Neuronal stem cell (in vitro differentiated cells): ENCODE measurements at places on chromosomes 4 and X.

DNA sequence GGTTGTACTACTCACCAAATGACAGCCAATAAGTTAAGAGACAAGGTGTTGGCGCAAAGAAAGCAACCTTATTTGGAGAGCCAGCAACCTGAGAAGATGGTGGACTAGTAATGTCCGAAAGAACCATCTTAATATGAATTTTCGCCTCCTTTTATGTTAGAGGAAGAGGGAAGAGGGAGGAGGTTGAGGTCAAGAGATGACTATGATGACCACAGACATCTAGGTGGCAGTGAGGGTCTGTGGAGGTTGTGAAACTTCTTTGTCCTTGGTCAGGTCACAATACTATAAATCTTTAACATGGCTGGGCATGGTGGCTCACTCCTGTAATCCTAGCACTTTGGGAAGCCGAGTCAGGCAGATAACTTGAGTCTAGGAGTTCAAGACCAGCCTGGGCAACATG is 15.4 kb downstream of the CDKL5 start:
- no peak for DNase-seq

DNA sequence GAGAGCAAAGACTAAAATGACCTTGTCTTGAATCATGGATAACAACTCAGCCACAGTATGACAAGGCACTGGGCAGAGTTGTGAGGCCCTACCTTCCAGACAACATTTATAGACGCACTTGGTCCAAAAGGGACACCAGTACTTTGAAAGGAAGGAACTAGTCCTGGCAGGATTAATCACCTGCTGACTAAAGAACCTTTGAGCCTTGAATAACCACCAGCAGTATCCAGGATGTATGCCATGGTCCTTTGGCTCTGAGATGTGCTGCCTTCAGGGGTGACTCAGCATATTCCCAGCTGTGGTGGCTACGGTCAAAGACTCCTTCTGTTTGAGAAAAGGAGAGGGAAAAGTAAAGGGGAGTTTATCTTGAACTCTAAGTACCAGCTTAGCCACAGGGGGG is 118.1 kb upstream of the PRR32 start:
- no peak for DNase-seq

GRCh38 chr4:106495476-106495875 is 126.9 kb upstream of the GIMD1 start:
- DNase-seq = no peak

GRCh38 chrX:56343664-56344063 is 111.5 kb downstream of the KLF8 start:
- no peak for DNase-seq

GRCh38 chr4:11505221-11505971 is 76.7 kb upstream of the HS3ST1 start:
- DNase-seq = no peak

- no peak for DNase-seq
Measured at GRCh38 chr4:30763321-30763727, 43.2 kb downstream of the PCDH7 start.

GRCh38 chr4:145071560-145071959 is 26.4 kb downstream of the ANAPC10 start:
- no peak for DNase-seq

DNA sequence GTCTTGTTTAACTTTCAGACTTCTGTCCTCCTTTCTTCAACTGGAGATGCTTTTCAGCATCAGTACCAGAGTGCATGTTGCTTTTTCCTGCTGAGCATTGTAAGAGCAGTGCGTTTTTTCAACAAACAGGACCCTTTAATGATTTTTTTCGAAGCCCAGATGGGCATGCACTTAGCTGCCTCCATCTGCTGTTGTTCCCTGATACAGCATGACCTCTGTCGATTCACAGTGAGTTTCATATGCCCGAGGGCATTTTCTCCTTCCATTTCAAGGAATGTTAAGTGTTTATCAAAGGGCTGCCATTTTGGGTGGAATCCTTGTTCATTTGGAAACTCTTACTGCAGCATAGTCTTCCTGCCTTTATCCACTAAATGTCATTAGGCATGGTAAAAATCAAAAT is 428.6 kb downstream of the DTHD1 start:
- no peak for DNase-seq

- DNase-seq = no peak
Measured at GRCh38 chrX:151476604-151477303, 79.7 kb downstream of the VMA21 start.

- no peak for DNase-seq
Measured at GRCh38 chrX:134512566-134512965, 52.6 kb downstream of the HPRT1 start.

- no peak for DNase-seq
Measured at GRCh38 chrX:120457766-120458180, 11.3 kb downstream of the LAMP2 start.

DNA sequence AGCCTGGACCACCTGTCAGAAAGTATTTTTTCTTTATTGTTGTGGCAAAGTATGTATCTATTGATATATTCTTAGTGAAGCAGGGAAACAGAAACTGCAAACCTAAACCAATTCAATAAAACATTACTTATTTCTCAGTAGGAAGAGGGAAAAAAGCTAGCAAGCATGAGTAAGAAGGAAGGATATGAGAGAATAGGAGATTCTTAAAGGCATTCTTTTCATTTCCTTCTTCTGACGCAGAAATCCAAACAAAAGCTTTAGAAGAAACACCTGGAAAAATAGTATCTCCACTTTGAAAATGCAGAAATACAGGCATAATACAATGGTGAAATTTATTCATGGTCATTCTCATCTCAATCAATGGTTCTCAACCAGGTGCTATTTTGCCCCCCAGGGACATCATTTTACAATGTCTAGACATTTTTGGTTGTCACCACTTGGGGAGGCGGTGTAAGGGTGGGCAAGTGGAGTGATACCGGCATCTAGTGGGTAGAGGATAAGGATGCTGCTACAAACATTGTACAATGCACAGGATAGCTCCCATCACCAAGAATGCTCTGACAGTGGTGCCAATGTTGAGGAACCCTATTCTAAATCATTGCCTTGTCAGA is 21.7 kb upstream of the ATXN3L start:
- DNase-seq = no peak

- DNase-seq = no peak
Measured at GRCh38 chr4:159232465-159233106, 129.7 kb downstream of the RAPGEF2 start.

DNA sequence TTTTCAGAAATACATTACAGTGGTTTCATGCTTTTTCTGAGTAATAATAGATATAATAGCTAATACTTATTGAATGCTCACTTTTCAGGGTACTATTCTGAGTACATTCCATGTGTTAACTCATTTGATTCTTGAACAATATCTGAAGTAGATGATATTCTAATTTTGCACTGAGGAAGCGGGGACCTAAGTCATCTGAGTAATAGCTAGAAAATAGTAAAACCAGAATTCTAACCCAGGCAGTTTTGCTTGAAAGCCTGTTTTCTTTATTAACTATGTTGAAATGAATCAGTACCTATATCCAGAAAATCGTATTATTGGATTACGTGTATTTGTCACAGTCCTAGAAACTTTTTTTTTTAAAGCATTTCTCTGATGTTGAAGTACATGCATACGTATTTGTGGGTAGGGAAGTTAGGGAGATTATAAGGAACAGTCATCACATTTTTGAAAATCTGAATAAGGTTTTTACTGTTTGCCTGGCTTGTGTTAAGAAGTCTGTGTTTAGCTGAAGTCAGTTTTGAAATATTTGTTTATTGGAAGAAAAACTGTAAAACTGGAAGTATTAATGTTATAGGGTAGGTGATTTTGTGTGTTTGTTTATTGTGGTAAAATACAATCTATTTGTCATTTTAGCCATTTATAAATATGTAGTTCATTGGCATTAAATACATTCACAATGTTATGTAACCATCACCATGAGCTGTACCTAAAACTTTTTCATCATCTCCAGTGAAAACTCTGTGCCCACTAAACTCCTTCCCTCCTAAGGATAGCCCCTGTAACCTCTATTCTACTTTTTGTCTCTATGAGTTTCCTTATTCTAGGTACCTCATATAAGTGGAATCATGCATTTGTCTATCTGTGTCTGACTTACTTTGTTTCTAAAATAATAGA is 55.3 kb downstream of the FIP1L1 start:
- no peak for DNase-seq

GRCh38 chr4:103156106-103156505 is 42.0 kb downstream of the CENPE start:
- DNase-seq = no peak

DNA sequence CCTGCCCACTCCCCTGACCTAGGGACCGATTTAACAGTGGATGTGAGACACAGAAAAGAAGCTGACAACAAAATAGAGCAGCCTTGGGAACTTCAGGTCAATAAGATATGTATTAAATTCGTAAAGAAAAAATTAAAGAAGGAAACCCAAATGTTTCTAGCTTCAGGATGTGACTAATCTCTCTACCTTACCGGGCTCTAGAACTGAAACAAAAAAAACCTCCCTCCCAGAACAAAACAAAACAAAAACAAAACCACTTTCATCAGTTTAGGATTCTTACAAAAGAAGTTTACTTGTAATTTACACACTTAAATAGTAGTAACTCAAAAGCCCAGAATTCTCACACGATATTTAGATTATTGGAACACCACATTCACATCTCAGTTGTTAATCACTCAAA is 185.8 kb upstream of the RPS6KA3 start:
- no peak for DNase-seq

- DNase-seq = no peak
Measured at GRCh38 chrX:151725338-151725614, 9.3 kb upstream of the CNGA2 start.

DNA sequence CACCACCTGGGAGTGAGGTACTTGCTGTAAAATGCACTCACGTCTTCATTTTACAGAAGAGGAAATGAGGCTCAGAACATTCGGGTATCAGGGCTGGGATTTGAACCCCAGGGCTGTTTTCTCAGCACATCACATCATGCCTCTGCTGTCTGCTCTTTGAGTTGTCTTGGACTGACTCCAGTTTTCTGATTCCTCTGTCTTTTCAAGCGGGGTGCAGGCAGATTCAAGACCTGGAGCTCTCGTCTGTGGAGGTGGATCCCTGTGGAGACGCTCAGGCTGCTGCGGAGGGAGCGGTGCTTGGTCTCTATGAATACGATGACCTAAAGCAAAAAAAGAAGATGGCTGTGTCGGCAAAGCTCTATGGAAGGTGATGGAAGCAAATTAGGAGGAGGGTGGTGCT is 6.3 kb downstream of the LAP3 start:
- no peak for DNase-seq

DNA sequence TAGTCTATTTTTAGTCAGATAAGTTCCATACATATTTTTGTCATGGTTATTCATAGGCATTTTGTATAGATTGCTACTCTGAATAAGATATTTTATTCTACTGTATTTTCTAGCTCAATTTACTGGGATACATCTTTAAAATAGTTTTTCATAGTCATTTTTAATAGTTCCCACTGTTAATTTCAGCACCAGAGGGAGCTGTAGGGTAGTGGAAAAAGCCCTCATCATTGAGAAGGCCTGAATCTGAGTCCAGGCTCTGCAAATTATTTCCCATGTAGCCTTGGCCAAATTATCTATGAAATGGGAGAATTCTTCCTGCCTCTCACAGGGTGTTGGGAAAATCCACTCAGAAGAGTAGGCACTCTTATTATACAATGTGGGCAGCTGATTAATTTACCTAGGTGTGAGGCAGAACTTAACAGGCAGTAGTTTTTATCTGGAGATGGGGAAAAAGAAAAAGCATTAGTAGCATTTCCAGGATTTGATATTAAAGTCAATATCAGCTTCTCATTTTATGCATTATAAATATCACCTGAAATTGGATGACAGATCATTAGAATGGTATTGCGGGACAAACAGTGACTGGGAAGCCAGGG is 102.9 kb upstream of the PAQR3 start:
- DNase-seq = peak; percentile 26

DNA sequence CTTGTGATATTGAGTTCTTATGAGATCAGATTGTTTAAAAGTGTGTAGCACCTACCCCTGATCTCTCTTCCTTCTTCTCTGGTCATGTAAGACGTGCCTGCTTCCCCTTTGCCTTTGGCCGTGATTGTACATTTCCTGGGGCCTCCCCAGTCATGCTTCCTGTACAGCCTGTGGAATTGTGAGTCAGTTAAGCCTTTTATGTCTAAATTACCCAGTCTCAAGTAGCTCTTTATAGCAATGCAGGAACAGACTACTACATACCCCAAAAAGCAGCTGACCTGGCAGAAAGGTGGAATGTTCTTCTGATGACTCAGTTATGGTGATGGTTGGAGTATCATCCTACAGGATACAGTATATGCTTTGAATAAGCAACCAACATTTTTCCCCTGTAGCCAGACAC is 11.4 kb upstream of the MCUB start:
- DNase-seq = no peak

DNA sequence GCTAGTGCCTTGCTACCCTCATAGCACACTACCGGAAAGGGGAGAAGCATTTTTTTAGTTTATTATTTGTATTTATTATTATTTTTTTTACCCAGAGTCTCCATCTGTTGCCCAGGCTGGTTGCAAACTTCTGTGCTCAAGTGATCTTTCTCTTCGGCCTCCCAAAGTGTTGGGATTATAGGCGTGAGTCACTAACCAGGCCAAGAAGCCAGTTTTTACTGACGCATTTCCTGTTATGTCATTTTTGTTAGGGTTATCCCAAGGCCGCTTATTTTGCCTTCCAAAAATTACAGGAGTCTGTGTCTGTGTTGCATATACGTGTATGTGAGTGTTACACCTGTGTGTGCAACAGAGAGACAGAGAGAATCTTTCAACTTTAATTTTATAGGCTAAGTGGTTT is 404.5 kb downstream of the GBA3 start:
- no peak for DNase-seq

GRCh38 chrX:118182025-118182424 is 65.4 kb upstream of the KLHL13 start:
- DNase-seq = no peak

GRCh38 chr4:154332681-154333421 is 158.7 kb downstream of the DCHS2 start:
- no peak for DNase-seq

DNA sequence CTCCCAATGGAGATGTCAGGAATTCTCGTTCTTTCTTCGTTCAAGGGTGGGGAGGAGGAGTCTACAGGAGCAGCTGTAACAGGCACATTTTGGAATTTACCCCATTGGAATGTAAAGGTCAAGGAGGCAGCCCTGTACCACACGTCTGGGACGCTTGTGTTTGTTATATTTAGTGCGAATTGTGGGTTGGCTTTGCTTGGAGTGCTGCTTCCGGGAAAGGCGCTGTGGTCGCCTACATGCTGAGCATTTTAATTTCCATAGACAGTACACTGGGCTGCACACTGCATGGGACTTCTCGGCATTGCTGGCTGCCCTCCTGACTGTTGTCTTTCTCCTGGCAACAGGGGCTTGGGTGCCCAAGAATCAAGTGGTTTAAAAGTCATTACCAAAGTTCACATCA is 12.8 kb downstream of the GYG2 start:
- DNase-seq = no peak

GRCh38 chr4:145988628-145989027 is 50.0 kb upstream of the ZNF827 start:
- DNase-seq = no peak
